Pancreas (tissue), 10 donors: ENCODE measurements at places on chromosomes 7 and 10. TPM values are rescaled to one million over a fixed set of nuclear protein-coding genes. Genes with fewer than 3 reads are reported as not detected.

GRCh38 chr7:140922741-140923345 is 1.9 kb downstream of the BRAF start:
- H3K27ac ChIP-seq = peak overlapping the region; percentile 5
- peaks cover 27% of the 10 kb centered on the region for H3K4me1 ChIP-seq
- no peak overlapping the region for H3K4me3 ChIP-seq

The EN2 gene
- total RNA-seq = not detected

The TAS2R5 gene
- total RNA-seq = 0.49 TPM

The AKR1B15 gene
- not detected for total RNA-seq
